ENCODE measurements at places on chromosomes 11 and 22.

DNA sequence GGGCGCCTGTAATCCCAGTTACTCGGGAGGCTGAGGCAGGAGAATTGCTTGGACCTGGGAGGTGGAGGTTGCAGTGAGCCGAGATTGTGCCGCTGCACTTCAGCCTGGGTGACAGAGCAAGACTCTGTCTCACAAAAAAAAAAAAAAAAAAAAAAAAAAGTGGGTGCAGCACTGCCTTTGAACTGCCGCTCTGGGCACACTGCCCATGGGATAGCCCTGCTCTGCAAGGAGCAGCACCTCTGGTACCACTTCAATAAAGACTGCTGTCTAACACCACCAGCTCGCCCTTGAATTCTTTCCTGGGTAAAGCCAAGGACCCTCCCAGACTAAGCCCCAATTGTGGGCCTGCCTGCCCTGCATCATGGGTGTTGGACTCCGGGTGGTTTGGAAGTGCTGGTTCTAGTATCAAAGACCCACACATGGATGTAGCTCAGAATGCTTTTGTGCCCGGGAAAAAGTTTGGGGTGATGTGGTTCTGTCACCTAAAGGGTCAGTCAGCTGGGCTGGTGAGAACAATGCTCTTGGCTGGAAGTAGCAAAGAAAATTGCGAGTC, 444.3 kb downstream of the TBC1D22A start:
- DNase-seq, result no peak

- peak; percentile 29 for DNase-seq
Observed at GRCh38 chr11:99370549-99371216, 349.9 kb downstream of the CNTN5 start.

GRCh38 chr11:2797121-2797711, 88.4 kb downstream of the CDKN1C start:
- DNase-seq, result peak; percentile 24

DNA sequence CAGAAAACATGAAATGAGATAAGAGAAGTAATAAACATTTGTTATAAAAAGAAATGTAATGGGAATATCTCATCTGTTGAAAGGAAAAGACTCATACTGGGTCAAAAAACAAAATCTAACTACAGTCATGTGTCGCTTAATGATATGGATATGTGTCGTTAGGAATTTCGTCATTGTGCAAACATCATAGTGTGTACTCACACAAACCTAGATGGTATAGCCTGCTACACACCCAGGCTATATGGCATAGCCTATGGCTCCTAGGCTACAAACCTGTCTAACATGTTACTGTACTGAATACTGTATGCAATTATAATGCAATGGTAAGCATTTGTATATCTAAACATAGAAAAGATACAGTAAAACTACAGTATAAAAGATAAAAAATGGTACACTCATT, 89.8 kb upstream of the ZC3H12C start:
- no peak for DNase-seq

DNA sequence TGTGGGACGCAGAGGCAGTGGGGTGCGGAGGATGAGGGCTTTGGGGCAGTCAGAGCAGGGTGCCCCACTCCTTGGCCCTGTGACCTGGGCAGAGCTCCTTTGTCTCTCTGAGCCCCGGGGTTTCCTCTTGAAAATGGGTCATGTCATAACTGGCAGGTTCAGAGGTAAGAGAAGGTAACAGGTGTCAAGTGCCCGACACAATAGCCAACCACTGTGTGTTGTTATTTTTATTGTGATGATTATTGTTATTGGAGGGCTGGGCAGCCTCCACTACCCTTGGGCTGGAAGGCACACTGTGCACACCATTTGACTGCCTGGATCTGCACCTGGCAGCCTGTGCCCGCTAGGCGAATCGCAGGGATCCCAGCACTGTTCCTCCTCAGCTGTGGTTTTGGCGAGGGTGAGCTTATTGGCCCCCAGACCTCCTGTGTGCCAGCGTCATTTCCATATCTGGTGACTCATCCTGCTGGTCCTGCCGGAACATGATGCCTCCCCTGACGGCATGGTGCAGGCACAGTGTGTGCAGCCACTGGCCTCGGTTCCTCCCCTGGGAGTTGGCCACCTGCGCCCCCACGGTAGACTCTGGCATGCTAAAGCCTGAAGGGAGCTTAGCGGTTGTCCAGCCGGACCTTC, 15.4 kb upstream of the SOX10 start:
- DNase-seq, result no peak

DNA sequence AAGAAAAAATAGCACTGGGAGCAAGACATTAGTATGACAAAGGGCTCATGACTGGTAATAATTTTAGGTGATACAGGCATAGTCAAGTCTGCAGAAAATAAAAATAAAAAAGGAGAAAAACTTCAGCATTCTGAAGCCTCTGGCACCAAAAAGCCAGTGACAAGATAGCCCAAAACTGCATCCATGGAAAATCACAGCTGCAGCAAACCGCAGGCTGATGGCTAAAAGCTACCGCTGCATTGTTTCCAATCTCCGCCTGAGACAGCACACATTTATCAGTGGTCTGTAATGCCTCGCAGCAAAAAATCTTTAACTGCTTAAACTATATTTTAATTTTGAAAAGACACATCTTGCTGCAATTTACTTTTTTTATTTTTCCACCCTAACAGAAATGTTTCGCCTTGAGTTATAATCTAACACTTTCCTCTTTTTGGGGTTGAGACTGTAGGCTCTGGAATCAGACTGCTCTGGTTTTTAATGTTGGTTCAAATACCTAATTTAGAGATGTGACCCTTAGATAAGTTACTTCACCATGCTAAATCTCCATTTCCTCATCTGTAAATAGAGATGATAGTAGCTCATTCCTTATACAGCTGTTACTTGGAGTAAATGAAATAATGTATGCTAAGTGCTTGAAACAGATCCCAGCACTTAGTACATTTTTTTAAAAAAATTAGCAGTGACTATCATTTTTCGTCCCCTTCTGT, 42.0 kb upstream of the FIBIN start:
- no peak for DNase-seq

DNA sequence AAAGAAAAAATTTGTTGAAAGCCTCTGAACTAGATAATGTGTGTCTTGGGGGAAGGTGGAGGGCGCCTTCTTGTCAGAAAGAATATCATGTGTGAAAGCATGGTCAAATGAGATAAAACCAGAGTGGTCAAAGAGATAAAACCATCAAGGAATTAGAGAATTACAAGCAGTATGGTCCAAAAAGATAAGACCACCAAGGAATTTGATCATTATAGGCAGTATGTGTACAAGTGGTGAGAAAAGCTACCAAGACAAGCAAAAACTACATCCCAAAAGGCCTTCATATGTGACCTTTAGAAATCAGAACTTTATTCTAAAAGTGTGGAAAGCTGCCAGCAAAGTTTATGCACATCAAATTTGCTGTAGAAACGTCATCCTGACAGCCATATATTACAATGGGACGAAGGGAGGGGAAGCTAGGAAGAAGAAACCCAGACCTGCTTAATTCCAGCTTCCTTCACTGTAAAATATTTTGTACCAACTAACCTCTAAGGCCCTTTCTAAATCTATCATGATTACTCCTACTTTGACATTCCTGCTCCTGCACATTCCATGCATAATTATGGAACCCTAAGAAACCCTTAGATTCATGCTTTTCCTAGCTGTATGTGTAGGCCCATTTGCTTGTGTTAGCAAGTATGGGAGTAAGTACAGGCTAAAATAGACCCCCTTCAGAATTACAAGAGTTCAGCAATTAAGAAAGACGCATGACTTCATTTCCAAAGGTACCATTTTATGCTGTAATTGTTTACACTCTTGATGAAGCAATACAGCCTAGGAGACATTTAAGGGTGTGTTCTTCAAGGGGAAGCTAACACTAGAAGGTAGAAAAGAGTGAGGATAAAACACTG, 51.6 kb downstream of the LGR4 start:
- DNase-seq, result no peak

DNA sequence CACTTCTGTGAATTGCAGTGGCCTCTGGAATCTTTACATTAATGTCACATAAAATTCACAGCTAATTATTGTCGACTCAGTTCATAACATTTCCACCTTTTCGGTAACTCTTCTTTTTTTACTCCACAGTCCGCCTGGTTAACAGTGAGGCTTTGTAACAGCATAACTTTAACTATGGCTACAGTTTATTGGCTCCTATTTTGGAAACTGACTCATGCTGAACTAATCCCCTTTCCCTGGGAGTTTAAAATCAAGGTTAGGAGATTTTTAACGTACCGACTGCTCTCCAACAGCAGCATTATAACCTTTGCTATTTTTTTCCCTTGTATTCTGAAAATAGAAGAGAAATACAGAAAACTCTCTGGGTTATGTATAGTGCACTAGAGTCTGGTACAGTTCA, 3.2 kb upstream of the POGLUT3 start:
- DNase-seq, result no peak

GRCh38 chr11:68314203-68315170, 2.1 kb downstream of the LRP5 start:
- DNase-seq, result no peak

- DNase-seq, result no peak
Observed at GRCh38 chr11:18567081-18567480, 21.5 kb downstream of the UEVLD start.

DNA sequence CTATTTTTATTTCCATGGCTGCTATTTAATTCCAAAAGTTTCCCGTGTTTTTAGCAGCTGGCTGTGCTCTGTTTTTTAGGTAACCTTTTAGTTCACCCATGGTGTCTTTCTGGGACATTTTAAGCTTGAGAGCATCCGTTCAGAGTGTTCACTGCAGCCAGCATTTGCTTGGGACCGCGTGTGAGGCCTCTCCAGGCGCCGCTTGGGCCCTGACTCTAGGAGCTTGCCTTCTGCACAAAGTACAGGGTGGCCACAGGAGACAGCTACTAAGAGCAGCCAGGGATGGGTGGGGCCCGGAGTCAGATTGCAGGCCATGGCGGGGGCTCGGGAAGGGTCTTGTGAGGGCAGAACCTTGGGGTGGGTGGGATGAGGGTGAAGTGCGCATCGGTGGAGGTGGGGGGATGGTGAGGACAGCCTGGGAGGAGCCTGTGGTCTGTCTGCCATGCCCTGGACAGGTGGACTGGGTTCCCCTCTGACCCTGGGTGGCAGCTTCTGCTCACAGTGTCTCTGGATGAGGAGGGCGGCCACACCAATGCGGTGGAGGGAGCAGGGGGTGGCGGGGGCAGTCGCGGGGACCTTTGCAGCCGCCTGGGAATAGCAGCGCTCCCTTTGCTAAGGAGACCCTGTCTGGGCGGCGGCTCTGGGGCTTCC, 288.1 kb downstream of the TBC1D22A start:
- DNase-seq, result no peak

GRCh38 chr22:27474112-27474571, 327.4 kb downstream of the MN1 start:
- DNase-seq, result no peak

DNA sequence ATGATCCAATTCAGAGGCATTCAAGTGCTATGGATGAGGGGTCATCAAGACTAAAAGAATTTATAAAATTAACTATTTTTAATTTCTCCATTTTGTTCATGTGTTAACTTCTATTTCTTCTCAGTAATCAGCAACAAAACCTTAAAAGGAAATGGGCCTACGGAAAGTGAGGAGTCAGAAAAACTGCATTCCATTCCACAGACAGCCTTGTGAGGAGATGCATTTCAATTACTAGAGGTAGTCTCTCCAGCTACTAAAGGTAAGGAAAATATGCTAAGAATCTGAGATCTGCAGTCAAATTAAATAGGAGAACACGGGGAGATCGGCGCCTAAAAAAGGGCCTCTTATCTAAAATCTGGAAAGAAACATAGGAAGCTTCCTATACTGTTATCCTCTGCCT, 661.7 kb downstream of the DLG2 start:
- DNase-seq, result no peak

DNA sequence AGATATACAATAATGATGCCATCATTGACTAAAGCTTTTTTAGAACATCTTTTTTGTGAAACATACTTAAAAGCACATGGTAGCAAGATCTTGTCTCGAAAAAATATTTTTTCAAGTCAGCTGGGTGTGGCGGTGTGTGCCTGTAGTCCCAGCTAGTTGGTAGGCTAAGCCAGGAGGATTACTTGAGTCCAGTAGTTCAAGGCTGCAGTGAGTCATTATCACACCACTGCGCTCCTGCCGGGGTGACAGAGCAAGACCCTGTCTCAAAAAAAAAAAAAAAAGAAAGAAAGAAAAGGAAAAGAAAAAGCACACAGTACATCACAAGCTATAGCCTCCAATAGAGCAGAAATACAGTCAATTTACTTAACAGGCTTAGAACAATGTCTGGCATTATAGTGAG, 37.0 kb downstream of the ENTHD1 start:
- DNase-seq, result no peak

DNA sequence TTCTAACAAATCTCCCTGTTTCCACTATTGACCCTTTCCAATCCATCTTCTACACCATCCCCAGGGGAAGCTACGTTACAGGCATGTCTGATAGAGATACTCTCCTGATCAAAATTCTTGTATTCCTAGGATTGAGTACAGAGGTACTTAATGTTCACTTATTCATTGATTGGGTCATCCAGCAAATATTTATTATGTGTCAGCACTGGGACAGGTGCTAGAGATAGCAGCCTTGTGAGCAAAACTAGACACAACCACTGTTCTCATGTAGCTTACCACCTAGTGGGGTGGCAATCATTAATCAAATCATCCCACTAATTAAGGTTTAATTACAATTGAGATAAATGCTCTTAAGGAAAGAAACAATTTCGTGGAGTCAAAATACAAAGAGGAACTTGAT, 9.4 kb upstream of the RTCB start:
- DNase-seq, result no peak

DNA sequence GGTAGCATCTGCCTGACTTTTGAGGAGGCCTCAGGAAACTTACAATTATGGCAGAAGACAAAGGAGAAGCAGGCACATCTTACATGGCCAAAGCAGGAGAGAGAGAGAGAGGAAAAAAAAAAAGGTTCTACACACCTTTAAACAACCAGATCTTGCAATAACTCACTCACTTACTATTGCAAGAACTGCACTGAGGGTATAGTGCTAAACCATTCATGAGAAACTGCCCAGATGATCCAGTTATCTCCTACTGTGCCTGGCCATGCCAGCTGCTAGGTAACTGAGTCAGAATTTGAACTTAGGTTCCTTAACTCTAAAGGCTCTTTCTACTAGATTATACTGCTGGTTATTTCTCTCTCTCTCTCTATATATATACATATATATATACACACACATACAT, 7.3 kb downstream of the HORMAD2 start:
- no peak for DNase-seq

- DNase-seq, result no peak
Observed at GRCh38 chr11:36513965-36514364, 3.9 kb upstream of the TRAF6 start.

- DNase-seq, result no peak
Observed at GRCh38 chr11:34899633-34900016, 16.6 kb downstream of the APIP start.

DNA sequence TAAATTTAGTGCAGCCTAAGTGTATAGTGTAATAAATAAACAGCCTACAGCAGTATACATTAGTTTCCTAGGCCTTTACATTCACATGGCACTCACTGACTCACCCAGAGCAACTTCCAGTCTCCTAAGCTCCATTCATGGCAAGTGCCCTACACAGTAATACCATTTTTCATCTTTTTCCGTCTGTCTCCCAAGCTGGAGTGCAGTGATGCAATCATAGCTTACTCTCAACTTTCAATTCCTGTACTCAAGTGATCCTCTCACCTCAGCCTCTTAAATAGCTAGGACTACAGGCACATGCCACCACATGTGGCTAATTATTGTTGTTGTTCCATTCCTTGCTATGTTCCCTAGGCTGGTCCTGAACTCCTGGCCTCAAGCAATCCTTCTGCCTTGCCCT, 54.4 kb downstream of the FCHSD2 start:
- no peak for DNase-seq

- DNase-seq, result no peak
Observed at GRCh38 chr22:21977814-21978213, 4.8 kb downstream of the TOP3B start.

All from left hindlimb (tissue), 1 donor.